ENCODE measurements at places on chromosomes 11 and 22.

DNA sequence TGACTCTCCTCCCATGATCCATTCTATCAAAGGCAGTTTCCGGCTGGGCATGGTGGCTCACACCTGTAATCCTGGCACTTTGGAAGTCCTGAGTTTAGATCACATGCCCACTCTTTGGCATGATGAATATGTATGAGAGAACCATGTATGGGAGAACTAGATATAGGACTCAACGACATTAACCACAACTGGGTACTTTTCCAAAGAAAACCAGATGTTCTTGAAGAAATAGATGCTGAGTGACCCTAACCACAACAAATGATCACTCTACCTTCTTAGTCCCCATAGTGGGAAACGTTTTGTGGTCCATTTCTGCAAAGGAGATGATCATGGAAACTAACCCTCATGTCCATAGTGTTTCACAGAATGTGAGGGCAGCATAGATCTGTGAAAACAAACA, 13.6 kb downstream of the FJX1 start:
- DNase-seq = no peak

- no peak for DNase-seq
Observed at GRCh38 chr22:43479301-43479950, 67.6 kb downstream of the MPPED1 start.

GRCh38 chr11:17343907-17344306, 7.7 kb upstream of the NCR3LG1 start:
- DNase-seq = no peak

DNA sequence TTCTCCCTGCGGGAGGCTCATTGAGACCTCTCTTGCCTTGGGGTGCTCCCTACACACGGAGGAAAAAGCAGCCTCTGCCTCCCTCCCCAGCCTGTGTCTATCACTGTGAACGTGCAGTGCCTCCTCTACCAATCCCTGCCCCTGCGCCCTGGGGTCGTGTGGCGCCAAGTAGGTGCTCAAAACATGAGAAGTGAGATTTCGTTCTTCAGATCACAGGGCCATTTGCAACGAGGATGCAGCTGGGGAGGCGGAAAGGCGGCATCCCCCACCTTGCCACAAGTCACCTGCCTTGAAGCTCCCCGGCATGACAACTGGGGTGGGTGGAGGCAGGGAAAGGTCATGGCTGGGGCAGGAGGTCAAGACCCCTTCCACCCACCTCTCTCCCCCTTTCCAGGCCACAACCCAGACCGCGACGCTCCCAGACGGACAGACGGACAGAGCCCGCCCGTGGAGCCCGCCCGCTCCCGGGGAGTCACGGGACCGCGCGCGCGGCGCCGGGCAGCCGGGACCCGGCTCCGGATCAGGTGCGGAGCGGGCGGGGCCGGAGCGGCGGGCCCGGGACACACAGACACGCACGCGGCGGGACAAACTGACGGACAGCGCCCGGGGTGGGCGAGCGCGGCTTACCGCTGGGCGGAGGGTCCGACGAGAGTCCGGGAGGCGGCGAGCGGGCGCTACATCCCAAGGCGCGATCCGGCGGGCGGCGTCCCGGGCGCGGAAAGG, 485 bp downstream of the KCNJ4 start:
- no peak for DNase-seq

DNA sequence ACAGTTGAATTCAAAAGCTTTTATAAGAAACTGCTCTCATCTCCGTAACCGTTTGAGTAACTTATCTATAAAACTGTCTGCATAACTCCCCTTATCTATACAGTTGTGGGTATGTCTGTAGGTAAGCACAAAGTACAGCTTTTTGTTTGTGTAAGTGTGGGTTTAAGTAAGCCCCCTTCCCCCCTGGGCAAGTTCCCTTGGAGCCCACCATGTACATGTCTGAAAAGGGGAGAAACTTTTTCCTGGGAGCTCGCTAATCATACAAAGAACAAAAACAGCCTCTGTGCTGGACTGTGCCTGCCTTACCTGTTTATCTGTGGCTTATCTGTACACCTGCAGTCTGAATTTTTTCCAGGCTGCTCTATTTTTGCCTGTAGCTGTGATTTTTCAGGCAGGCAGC, 36.3 kb upstream of the TMEM45B start:
- DNase-seq = no peak

GRCh38 chr11:115581871-115582639, 77.8 kb upstream of the CADM1 start:
- no peak for DNase-seq

GRCh38 chr22:18113680-18114394, 3.2 kb downstream of the TUBA8 start:
- no peak for DNase-seq

DNA sequence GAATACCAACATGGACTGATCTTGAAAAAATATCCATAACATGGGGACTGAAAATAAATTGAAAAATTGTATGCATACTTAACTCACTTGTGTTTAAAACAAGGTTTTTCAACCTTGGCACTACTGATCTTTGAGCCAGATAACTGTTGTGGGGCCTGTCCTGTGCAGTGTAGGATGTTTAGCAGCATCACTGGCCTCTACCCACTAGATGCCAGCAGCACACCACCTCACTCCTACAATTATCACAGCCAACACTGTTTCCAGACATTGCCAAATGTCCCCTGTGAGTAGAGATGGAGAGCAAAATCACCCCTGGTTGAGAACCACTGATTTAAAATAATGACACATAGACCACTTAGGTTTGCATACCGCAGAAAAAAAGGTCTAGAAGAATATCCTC, 45.0 kb upstream of the SLC1A2 start:
- no peak for DNase-seq

GRCh38 chr11:71843858-71844257, 10.9 kb downstream of the DEFB108B start:
- no peak for DNase-seq

DNA sequence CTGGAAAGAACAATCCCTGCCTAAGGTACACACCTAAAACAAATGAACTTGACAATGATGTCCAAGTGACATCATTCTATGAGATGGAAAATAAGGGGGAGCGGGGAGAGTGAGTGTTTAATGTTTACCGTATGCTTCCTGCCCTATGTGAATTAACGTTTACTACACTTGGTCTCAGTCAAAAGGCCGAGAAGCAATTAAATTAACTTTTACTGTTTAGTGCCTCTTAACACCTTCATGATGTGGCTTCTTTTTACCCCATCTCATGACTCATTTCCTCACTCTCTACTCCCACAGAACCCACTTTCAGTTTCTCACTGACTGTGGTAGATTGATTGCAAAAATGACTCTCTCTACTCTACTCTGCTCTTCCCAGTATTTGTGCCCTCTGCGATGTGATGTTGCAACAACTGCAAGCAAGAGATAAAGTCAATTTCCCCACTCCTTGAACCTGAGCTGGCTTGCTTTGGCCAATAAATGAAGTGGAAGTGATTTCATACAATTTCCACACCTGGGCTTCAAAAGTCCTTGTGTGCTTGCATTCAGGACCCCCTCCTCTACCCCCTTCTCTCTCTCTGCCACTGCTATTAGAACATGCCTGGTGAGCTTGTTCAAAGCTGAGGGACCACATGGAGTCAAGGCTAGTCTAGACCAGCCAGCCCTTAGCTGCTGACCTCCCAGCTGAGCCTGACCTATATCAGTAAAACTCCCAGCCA, 11.6 kb upstream of the ALKBH3 start:
- DNase-seq = peak; percentile 79

DNA sequence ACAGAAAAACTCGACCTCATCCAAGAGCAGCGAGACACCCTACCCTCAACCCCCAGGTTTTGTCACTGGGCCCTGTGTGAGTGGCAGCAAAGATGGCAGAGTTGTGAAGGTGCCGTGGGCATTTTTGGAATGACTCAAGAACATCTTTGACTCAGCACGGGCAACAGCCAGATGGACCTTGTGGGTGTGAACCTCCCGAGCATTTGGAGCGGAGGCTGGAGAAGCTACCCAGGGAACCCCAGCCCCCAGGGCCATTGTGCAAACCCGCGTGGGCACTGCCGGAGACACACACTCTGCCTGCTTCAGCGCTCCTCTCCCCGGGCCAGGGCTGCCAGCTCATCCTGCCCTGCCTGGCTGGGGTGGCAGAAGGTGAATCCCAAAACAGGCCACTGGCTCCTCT, 66.1 kb downstream of the PANX1 start:
- DNase-seq = no peak

DNA sequence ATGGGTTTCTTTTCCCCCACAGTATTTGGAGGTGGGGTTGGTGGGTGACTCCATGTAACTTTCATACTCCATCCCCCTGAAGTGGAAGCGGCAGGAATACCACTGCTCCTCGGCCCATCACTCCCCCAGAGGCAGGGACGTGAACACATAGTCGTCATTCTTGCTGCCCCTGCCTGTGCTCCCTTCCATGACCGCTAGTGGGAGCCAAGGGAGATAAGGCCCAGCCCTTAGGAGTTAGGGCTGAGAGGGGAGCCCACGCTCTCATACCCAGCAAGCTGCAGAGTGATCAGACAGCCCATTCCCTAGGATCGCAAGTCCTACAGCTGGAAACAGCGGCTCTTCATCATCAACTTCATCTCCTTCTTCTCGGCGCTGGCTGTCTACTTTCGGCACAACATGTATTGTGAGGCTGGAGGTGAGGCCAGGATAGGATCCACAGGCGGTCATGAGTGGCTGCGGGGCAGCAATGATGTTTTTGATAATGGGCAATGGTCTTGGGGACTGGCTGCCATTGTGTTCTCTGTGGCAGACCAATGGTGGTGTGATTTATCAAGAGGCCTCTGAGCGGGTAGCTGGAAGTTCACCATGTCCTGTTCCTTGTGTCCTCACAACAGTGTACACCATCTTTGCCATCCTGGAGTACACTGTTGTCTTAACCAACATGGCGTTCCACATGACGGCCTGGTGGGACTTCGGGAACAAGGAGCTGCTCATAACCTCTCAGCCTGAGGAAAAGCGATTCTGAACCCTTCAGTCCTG, 15.9 kb downstream of the RHOG start:
- peak; percentile 90 for DNase-seq

DNA sequence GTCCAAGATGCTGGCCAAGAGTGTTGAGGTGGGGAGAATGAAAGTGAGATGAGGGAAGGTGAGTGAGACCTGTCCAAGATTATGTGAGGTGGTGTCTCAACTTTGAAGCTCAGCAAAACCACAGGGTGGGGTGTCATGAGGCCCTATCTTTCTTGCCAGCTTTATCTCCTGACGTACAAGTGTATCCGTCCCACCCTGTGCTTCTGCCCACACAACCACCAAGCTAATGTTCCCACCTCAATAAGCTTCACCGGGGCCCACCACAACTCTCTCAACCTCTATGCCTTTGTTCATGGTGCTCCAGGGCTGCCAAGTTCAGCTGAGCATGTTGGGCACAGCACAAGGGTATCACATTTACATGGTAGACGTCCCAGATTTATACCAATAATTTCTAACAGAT, 7.1 kb upstream of the TPST2 start:
- DNase-seq = no peak

DNA sequence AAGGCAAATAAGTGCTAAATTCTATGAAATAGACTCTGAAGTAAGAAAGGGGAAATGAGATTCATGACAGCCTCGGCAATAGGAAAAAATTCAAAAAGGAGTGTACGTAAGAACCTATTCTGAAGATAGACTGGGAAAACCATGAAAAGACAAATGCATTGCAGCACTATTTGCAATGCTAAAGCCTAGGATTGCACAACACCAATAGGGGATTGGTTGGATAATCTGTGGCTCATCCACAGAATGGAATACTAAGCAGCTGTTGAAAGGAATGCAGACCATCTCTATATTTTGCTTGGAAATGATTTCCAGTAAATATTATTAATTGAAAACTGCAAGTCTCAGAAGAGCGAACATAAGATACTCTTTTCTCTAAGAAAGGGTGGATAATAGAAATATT, 91.7 kb upstream of the CLMP start:
- no peak for DNase-seq

GRCh38 chr11:74487875-74488274, 5.6 kb downstream of the LIPT2 start:
- no peak for DNase-seq

GRCh38 chr22:35575116-35575748, 34.6 kb downstream of the RASD2 start:
- peak; percentile 47 for DNase-seq

DNA sequence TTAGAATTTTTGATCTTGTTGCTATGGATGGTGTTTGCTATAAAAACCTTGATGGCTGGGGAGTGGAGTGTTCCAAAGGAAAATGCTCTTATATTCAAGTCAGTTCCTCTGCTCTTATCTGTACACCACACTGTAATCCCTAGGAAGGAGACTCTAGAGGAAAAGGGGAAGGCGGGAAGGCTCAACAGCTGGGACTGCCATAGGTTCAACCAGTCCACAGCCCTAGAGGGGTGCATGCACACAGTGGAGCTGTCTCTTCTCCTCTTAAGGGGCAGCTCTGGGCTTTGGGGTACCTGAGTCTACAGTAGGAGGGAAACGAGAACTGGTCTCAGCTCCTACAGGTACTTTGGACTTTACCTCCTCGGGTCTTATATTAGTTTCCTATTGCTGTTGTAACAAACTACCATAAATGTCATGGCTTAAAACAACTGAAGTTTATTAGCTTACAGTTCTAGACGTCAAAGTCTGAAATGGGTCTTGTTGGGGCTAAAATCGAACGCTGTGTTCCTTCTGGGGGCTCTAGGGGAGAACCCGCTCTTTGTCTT, 77.2 kb upstream of the ZBED5 start:
- DNase-seq = no peak

DNA sequence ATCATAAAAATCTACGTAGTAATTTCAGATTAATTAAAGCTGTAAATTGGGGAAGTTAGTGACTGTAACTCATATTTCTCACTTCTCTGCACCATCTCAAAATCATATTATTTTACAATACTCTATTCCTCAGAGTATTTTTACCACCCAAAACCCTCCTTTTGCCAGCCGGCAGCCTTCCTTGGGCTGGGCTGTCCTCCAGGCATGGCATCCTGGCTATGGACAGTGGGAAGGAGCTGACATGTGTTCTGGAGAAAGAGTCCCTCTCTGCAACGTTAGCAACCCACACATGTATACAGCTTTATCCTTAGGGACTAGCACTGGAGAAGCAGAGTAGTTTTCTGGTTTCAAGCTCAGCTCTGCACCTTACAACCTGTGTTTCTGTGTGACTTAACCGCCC, 86.8 kb downstream of the DSCAML1 start:
- DNase-seq = no peak

GRCh38 chr11:10778217-10778970, 27.3 kb downstream of the CTR9 start:
- no peak for DNase-seq

DNA sequence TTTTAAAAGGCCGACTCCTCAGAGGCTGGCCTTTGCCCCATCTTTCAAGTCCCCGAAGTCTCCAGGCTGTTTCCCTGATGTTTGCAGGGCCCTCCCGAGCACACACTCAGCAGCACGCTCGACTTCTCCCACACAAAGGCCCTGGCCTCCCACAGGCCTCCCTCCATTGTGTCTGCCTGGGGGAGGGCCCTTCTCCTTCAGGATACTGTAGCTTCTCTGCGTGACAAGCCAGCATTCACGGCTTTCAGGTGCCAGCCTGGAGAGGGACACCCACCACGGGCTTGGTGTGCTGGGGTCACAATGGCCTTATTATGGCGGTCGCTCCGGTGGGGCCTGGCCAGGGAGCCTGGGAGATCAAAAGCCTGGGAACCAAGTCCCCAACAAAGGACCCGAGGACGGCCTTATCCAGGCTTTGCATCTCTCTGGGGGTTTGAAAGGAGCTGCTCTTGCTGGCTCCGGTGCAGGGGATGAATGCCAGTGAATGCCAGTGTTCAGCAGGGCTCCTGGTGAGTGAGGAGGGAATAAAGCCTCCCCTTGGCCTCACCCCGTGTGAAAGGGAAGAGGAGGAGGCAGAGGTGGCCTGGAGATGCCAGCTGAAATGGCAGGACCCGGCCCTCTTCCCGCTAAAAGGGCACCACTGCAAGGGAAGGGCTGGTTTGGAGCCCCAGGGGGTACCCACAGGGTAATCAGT, 55.0 kb downstream of the TRAF6 start:
- DNase-seq = no peak

- peak; percentile 84 for DNase-seq
Observed at GRCh38 chr22:36052505-36052941, 23.9 kb upstream of the RBFOX2 start.

All from K562 (cell line).